ENCODE measurements at places on chromosomes 4 and X.

GRCh38 chrX:98646351-98646750 is 1762.6 kb downstream of the RPA4 start:
- no peak overlapping the region for H3K27ac ChIP-seq
- no peaks in the 10 kb centered on the region for H3K27me3 ChIP-seq
- H3K36me3 ChIP-seq, result no peaks in the 10 kb centered on the region

DNA sequence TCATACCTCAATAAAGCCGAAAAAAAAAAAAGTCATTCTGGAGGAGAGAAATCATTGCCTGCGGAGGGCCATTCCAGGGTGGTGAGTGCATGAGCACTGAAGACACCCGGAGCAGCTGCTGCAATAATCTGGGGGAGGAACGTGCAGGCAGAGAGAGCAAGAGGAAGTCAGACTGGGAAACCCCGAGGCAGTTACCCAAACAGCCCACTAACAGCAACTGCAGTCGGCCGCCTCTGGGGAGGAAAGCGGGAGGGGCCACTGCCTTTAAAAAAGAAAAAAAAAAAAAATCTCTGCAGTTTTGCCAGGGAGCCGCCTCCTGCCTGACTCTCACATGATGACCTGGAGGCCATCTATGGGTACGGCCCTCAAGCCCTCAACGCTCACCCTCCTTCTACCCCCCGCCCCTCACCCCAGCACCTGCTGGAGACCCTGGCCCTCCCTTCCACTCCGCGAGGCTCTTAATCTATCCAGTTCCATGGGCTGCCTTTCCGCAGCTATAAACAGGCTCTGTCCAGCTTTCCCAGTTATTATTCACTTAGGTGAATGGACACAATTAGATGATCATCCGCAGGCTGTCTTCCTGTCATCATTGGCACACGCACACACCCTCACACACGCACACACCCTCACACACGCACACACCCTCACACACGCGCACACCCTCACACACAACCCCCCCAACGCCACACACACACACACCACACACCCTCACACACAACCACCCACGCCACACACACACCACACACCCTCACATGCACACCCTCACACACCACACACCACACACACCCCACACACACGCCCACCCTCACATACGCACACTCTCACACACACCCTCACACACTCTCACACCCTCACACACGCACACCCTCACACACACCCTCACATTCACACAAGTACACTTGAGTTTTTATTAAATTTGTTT is 3.4 kb upstream of the AVPR2 start:
- DNase-seq, result peak; percentile 74
- peaks cover 51% of the 10 kb centered on the region for H3K4me1 ChIP-seq
- peak overlapping the region; percentile 50 for H3K4me3 ChIP-seq
- peaks cover 4% of the 10 kb centered on the region for H3K36me3 ChIP-seq

- H3K4me3 ChIP-seq, result no peak overlapping the region
- H3K36me3 ChIP-seq, result no peaks in the 10 kb centered on the region
- DNase-seq, result no peak
- no peaks in the 10 kb centered on the region for H3K27me3 ChIP-seq
- no peaks in the 10 kb centered on the region for H3K4me1 ChIP-seq
Measured at GRCh38 chr4:130183096-130183495, 1087.1 kb downstream of the C4orf33 start.

GRCh38 chrX:9133426-9133825 is 99.5 kb upstream of the FAM9B start:
- H3K27me3 ChIP-seq, result peaks cover 14% of the 10 kb centered on the region
- H3K27ac ChIP-seq, result no peak overlapping the region
- peaks cover 3% of the 10 kb centered on the region for H3K36me3 ChIP-seq
- no peaks in the 10 kb centered on the region for H3K4me1 ChIP-seq
- no peak for DNase-seq

- H3K4me3 ChIP-seq, result peak overlapping the region; percentile 61
- H3K27ac ChIP-seq, result no peak overlapping the region
- H3K36me3 ChIP-seq, result no peaks in the 10 kb centered on the region
- peaks cover 2% of the 10 kb centered on the region for H3K4me1 ChIP-seq
- H3K27me3 ChIP-seq, result peaks cover 81% of the 10 kb centered on the region
Measured at GRCh38 chr4:824461-825062, 1.4 kb downstream of the CPLX1 start.

GRCh38 chr4:94852616-94853015 is 94.9 kb downstream of the BMPR1B start:
- DNase-seq, result no peak
- no peaks in the 10 kb centered on the region for H3K27me3 ChIP-seq
- H3K4me1 ChIP-seq, result no peaks in the 10 kb centered on the region
- no peak overlapping the region for H3K4me3 ChIP-seq
- H3K27ac ChIP-seq, result no peak overlapping the region
- no peaks in the 10 kb centered on the region for H3K36me3 ChIP-seq

- peaks cover 12% of the 10 kb centered on the region for H3K36me3 ChIP-seq
- no peak for DNase-seq
- peaks cover 46% of the 10 kb centered on the region for H3K4me1 ChIP-seq
Measured at GRCh38 chr4:26931966-26932365, 71.3 kb downstream of the STIM2 start.

DNA sequence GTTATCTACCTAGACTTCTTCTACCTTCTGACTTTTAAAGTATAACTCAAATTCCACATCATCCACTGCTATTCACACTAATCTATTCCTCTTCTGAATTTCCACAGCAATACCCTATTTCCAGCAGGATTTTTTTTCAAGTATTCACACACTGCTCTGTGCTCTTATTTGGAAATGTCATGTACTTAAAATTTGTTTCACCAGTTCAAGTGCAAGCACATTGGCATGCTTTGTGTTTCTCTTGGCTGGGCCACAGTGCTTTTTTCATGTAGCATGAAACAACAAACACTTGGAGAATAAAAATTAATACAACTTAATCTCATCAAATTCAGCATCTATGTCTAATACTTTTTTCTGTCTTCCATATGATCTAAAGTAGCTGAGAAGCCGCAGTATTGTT is 161.8 kb upstream of the PCDH18 start:
- H3K4me3 ChIP-seq, result no peak overlapping the region
- H3K36me3 ChIP-seq, result no peaks in the 10 kb centered on the region
- H3K27me3 ChIP-seq, result no peaks in the 10 kb centered on the region
- no peak for DNase-seq
- no peak overlapping the region for H3K27ac ChIP-seq
- no peaks in the 10 kb centered on the region for H3K4me1 ChIP-seq

DNA sequence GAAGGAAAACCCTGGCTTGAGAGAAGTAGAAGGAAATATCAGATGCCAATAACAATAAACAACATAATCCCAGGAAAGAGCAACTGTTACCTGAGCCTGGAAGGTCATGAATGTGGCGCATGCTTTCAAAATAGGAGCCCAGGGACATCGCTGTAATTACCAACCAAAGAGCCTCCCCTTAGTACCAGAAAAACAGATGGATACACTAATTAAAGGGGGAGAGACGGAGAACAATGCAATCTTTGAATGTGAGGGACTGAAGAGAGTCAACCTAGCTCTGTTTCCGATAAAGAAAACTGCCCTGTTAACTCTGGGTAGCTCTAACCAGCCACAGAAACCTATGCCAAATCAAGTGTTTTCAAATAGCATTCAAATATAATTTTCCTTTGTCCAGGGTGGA is 161.4 kb downstream of the ENOX2 start:
- H3K36me3 ChIP-seq, result peaks cover 3% of the 10 kb centered on the region
- no peaks in the 10 kb centered on the region for H3K27me3 ChIP-seq
- H3K27ac ChIP-seq, result no peak overlapping the region
- DNase-seq, result no peak
- no peak overlapping the region for H3K4me3 ChIP-seq

- no peaks in the 10 kb centered on the region for H3K4me1 ChIP-seq
- no peak overlapping the region for H3K4me3 ChIP-seq
- no peak overlapping the region for H3K27ac ChIP-seq
- no peak for DNase-seq
- peaks cover 13% of the 10 kb centered on the region for H3K27me3 ChIP-seq
Measured at GRCh38 chrX:132877954-132878536, 80.4 kb downstream of the HS6ST2 start.

- no peaks in the 10 kb centered on the region for H3K4me1 ChIP-seq
- H3K27ac ChIP-seq, result no peak overlapping the region
- peaks cover 13% of the 10 kb centered on the region for H3K27me3 ChIP-seq
- H3K4me3 ChIP-seq, result no peak overlapping the region
Measured at GRCh38 chr4:73447671-73448070, 11.7 kb downstream of the AFP start.

DNA sequence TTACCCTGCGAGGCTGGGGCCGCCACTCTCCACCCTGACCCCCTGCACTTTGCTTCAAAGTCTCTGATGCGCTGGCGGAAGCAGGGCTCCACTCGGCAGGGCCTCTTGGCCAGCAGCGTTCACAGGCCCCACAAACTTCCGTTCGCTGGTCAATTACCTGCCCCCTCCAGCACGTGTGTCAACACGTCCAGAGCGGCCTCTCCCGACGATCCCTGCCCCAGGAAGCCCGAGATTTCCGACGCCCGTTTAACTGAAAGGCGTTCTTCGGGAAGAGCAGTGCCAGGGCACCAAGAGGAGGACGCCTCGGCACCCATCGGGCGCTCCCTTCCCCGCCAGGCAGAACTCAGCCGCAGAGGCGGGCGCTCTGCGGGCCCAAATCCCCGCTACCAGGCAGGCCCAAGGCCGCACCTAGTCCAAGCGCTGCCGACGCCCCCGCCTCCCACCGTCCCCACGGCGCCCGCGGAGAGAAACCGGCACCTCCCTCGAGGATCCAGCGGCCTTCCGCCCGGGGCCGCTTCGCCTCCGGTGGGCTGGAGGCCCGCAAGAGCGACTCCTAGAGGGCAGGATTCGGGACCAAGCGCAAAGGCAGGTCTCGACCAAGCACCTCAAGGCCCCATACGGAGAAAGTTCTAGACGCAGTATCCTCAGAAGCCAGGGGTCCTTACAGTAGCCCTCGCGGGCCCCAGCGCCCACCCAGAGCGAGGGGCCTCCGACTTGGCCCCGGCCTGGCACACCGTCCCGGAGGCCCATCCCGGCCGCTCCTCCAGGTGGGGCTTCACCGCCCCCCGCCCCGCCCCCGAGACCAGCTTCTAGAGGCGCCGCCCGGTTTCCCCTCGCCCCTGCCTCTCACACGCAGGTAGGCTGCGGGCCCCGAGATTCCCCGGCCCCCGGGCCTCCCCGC is 586 bp downstream of the BCAP31 start:
- no peaks in the 10 kb centered on the region for H3K27me3 ChIP-seq
- peaks cover 22% of the 10 kb centered on the region for H3K4me1 ChIP-seq
- H3K4me3 ChIP-seq, result peak overlapping the region; percentile 91

GRCh38 chr4:13368217-13368616 is 115.9 kb downstream of the RAB28 start:
- no peaks in the 10 kb centered on the region for H3K27me3 ChIP-seq
- no peaks in the 10 kb centered on the region for H3K4me1 ChIP-seq
- peaks cover 16% of the 10 kb centered on the region for H3K36me3 ChIP-seq
- no peak overlapping the region for H3K4me3 ChIP-seq
- DNase-seq, result no peak

- peaks cover 39% of the 10 kb centered on the region for H3K4me1 ChIP-seq
- no peak overlapping the region for H3K27ac ChIP-seq
- H3K4me3 ChIP-seq, result no peak overlapping the region
- DNase-seq, result no peak
- H3K36me3 ChIP-seq, result peaks cover 32% of the 10 kb centered on the region
- no peaks in the 10 kb centered on the region for H3K27me3 ChIP-seq
Measured at GRCh38 chr4:77065382-77065781, 10.4 kb downstream of the CCNI start.

GRCh38 chr4:2048831-2049230 is 10.3 kb upstream of the NAT8L start:
- DNase-seq, result no peak
- H3K4me1 ChIP-seq, result no peaks in the 10 kb centered on the region
- no peak overlapping the region for H3K4me3 ChIP-seq
- H3K27ac ChIP-seq, result no peak overlapping the region
- peaks cover 10% of the 10 kb centered on the region for H3K36me3 ChIP-seq

DNA sequence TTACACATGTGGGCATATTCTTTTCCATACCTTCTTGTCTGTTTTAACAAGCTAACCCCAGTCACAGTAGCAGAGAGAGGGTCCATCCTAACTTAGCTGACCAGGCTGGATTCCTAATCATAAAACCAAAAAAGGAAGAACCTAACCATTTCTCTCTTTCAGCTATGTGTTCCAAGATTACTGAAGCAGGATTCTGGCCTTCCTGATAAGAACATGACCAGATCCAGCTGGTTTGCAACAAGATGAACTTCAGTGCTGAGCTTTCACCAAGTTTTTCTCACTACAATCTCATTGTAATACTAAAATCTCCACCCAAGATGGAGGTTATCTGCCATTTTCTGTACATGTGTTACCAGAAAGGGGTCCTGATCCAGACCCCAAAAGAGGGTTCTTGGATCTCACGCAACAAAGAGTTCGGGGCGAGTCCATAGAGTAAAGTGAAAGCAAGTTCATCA is 20.4 kb upstream of the UBA6 start:
- no peak overlapping the region for H3K4me3 ChIP-seq
- H3K36me3 ChIP-seq, result peaks cover 35% of the 10 kb centered on the region
- DNase-seq, result no peak
- no peaks in the 10 kb centered on the region for H3K27me3 ChIP-seq
- H3K4me1 ChIP-seq, result no peaks in the 10 kb centered on the region
- no peak overlapping the region for H3K27ac ChIP-seq

DNA sequence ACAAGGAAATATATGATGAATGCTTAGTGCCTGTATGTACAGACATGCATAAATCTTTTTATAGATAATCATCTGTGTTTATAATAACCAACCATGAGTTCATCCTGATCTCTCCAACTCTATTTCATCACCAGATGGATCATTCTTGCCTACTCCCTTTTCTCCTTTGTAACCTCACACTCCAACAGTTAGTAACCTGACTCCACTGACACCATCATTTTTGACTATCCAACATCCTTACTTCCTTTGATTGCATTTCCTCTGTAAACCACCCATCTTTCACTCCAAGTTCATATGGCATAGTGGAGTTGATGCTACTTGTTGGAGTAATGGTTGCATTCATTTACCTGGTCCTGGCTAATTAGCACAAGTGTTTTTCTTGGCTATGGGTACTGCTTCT is 170.6 kb downstream of the ZNF330 start:
- no peaks in the 10 kb centered on the region for H3K36me3 ChIP-seq
- DNase-seq, result no peak
- no peak overlapping the region for H3K27ac ChIP-seq
- no peak overlapping the region for H3K4me3 ChIP-seq

DNA sequence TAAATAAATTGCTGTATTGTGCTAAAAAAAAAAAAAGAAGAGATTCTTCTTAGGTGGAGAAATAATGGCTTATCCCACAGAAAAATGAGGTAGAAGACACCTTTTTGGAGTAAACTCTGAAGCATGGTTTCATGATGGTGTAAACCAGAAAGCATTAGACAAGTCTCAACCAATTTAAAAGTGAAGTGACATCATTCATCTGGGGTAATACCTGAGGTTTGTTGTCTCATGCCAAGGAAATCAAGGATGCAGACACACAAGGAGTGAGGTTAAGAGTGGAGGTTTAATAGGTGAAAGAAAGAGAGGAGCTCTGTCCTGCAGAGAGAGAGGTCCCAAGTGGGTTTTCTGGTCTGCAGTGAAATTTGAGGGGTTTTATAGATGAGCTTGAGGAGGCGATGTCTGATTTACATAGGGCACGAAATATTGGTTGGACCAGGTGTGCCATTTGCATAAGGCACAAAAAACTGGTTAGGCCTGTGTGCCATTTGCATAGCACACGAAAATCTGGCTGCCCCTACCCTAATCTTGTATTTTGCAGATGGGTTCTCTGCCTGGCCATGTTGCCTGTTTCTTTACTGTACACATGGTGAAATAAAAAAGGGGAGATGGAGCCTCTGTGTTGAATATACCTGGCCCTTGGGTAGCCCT is 25.0 kb upstream of the CWH43 start:
- no peaks in the 10 kb centered on the region for H3K4me1 ChIP-seq
- peaks cover 9% of the 10 kb centered on the region for H3K27me3 ChIP-seq
- no peak for DNase-seq
- no peak overlapping the region for H3K27ac ChIP-seq
- no peaks in the 10 kb centered on the region for H3K36me3 ChIP-seq

GRCh38 chr4:110046588-110047049 is 133.9 kb downstream of the EGF start:
- no peaks in the 10 kb centered on the region for H3K36me3 ChIP-seq
- peaks cover 8% of the 10 kb centered on the region for H3K27me3 ChIP-seq
- DNase-seq, result no peak
